Epithelial cell of proximal tubule (primary cell): ENCODE measurements at places on chromosomes 12 and 14. TPM values are rescaled to one million over a fixed set of nuclear protein-coding genes. Genes with fewer than 3 reads are reported as not detected.

DNA sequence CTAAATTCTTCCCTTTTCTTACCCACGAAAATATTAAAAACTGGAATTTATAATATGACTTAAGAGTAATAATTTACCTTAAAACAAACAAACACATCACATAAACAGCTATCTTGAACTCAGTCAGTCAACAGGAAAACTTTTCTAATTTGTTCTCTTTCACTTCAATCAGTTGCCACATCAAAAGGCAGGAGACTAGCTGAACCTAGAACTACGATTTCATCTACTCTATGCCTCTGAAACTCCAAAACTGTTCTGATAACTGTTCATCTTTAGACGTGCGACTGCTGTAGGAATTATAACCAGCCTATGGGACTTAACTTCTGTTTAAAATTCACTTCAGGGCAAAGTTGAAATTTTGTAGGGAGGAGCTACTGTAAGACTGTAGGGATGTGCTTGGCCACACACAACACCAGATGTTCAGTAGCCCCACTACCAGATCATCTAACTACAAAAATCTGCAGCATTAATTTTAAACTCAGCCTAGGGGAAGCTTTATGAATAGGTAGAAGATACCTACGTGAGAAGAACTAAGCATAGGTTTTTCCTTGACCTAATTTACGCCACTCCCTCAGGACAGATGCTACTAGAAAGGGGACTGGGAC lies 7.6 kb upstream of the RAD51AP1 start:
- DNase-seq: no peak

DNA sequence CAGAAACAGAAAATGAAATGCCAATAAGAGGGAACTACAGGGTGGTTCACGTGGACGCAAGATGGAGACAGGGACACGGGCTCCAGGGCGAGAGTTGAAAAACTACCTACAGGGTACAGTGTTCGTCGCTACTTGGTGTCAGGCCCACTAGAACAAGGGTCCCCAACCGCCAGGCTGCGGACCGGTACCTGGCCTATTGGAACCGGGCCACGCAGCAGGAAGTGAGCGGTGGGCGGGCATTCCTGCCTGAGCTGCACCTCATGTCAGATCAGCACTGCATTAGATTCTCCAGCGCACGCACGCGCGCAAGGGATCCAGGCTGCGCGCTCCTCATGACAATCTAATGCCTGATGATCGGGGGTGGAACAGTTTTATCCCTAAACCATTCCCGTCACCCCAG lies 14.8 kb downstream of the INF2 start:
- DNase-seq: no peak

DNA sequence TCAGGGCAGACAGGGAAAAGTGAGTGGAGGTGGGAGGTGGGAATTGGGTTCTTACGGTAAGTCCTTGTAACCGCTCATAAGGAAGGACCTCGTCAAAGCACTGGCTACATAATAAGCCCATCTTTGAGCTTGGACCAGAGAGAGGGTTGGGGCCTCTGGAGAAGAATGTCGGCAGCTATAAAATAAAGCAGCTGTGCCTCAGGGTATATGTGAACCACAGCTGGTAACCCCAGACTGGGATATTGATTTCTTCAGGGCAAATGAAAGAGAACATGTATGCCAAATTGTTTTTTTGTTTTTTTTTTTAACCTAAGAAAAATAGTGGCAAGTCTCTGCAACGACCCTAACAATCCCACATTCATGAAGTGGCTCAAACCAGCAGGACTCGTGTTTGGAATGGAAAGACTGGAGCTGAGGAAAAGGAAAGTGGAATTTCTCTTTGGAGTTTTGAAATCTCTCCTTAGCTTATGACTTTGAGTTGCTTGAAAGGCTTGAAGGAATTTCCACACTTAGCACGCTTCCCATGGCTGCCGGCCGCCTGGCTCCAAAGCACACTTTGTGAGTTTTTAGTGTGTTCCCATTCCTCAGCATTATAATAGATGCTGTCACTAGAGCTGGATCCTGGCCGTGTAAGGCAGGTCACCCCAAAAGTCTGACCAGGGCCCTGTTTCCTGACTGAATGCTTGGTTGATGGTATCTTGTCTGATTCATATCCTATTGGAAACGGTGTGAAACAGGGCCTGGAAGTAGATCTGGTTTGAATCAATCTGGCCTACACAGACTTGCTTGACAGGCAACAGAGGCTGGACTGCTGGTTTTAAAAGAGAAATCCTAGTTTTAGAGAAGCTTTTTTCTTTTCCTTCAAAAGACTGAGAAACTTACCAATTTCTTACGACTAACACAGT lies 244.7 kb downstream of the MSRB3 start:
- DNase-seq: no peak

GRCh38 chr12:9940375-9940774 lies 8.2 kb upstream of the CLEC2A start:
- DNase-seq: no peak

DNA sequence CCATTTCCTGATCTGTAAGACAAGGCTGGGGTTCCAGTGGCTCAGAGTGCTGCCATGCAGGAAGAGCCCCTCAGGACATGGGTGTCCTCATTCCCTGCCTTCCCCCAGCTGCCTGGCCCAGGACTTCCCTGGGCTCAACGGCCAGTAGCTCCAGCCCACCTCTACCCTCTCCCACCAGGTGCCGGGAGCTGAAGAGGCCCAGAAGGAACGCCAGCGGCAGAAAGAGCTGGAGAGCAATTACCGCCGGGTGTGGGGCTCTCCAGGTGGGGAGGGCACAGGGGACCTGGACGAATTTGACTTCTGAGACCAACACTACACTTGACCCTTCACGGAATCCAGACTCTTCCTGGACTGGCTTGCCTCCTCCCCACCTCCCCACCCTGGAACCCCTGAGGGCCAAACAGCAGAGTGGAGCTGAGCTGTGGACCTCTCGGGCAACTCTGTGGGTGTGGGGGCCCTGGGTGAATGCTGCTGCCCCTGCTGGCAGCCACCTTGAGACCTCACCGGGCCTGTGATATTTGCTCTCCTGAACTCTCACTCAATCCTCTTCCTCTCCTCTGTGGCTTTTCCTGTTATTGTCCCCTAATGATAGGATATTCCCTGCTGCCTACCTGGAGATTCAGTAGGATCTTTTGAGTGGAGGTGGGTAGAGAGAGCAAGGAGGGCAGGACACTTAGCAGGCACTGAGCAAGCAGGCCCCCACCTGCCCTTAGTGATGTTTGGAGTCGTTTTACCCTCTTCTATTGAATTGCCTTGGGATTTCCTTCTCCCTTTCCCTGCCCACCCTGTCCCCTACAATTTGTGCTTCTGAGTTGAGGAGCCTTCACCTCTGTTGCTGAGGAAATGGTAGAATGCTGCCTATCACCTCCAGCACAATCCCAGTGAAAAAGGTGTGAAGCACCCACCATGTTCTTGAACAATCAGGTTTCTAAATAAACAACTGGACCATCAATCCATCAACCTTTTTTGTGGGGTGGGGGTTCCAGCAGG lies 17.6 kb downstream of the AGAP2 start:
- DNase-seq: no peak

Gene EPYC
- total RNA-seq: not detected in 2 replicates
